ENCODE measurements at places on chromosomes 13 and 19.

- DNase-seq: peak; percentile 67
Measured at GRCh38 chr19:38736036-38736412, 8.2 kb downstream of the CAPN12 start.

DNA sequence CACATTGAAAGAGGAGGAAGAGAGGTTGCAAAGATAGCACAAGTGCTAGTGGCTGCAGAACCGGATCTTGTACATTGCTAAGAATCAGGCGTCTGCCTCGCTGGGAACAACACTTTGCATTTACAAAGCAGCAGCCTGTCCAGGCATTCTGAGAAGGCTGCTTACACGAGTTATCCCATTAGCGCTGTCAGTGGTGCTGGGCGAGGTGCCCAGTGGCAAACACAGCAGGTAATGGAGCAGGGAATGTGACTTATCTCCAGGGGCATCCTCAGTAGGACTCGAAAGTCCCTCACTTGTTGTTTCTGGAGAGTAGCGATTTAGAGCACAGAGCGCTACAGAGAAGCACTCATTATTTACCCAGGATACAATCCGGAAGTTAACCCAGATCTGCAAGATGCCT is 209.6 kb downstream of the OLFM4 start:
- no peak for DNase-seq

DNA sequence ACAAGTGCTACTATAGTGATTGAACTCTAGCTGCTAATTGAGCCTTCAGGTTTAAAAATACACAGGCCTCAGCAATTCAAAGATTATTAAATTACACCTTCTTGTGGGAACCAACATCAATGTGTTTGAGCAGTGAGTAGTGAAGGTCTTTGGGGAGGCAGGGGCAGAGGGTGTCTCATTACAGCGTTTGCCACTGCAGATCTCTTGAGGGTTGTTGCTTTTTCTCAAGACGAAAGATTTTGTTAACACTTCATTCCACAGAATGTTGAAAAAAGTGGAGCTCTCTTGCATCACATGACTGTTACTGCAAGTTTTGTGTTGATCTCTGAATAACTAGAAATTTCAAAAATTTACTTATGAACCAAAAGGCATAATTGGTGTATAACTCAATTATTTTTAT is 253.6 kb downstream of the ATP8A2 start:
- no peak for DNase-seq

- DNase-seq: no peak
Measured at GRCh38 chr13:44040070-44040817, 160.5 kb downstream of the LACC1 start.

GRCh38 chr19:56156768-56157167 is 15.7 kb downstream of the ZNF444 start:
- no peak for DNase-seq

GRCh38 chr19:52897138-52897935 is at the start of gene ZNF320:
ZNF320 (minus strand) TSS chr19:52897635; CDS start chr19:52890255, 7,380 bp downstream.
- peak; percentile 97 for DNase-seq

- DNase-seq: peak; percentile 51
Measured at GRCh38 chr19:15508035-15508710, at the start of gene CYP4F22. CYP4F22 (plus strand) TSS chr19:15508525; CDS start chr19:15525337, 16,812 bp downstream.

Measured in ecto neural progenitor cell (in vitro differentiated cells).